ENCODE measurements at places on chromosomes 6 and 20.

DNA sequence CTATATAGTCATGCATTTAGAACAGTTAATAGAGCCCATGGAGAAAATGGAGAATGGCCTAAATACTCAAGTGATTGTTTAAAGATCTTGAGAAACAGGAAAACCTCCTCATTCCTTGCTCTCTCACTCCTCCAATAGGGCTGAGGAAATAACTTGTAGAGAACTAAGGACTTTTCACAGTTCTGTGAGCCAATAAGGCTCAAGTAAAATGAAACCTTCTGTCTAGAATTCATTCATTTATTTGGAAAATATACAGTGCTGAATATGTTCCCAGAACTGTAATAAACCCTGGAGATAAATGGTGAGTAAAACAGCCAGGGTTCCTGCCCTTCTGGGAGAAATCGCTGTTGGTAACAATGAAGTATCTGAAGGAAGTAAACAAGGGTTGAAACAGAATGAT lies 35.3 kb downstream of the ELOVL2 start:
- no peak for DNase-seq

- no peak for DNase-seq
Measured at GRCh38 chr20:19947611-19948264, 69.4 kb upstream of the NAA20 start.

GRCh38 chr6:53795340-53795701 lies 516 bp downstream of the LRRC1 start:
- DNase-seq = no peak

GRCh38 chr6:44645276-44645675 lies 257.8 kb downstream of the CDC5L start:
- DNase-seq = no peak

GRCh38 chr6:125596020-125596419 lies 153.4 kb upstream of the HEY2 start:
- no peak for DNase-seq

DNA sequence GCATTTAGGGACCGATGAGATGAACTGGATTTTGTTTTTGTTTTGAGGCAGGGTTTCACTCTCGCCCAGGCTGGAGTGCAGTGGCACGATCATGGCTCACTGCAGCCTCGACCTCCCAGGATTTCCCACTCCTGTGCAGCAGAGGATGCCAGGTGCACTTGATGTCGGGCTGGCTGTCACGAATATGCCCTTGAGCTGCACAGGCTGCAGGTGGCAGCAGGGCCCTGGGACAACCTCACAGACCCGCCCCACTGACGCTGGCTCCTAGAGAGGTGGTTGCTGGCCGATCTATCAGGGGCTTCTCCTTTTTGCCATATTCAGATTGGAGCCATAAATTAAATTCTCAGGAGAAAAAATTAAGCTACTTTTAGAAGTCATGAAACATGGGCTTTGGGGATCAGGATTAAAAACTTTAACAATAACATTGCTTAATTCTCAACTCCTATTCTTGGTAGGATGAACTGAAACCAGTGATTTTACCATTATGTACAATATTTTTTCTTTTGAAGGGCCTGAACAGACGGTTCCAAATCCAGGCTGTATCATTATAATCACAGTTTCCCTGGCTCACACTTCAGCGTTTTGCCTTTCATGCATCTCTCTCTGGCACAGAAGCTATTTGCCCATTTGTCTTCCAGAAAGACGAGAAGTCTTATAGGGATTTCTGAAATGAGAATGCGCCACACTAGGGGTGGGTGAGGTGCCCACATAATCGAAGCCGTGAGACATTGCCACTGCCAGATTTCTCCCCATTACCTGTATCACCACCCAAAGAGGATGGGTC lies 32.4 kb downstream of the NQO2 start:
- DNase-seq = no peak

- no peak for DNase-seq
Measured at GRCh38 chr6:55704421-55704820, 125.4 kb upstream of the HMGCLL1 start.

Measured in T follicular helper cell (primary cell).